ENCODE measurements at places on chromosomes 6 and 20. TPM values are rescaled to one million over a fixed set of nuclear protein-coding genes. Genes with fewer than 3 reads are reported as not detected.

LCA5 gene
- total RNA-seq = 17.3 TPM

SLC22A1 gene
- 1.9 TPM for total RNA-seq

CASS4 gene
- total RNA-seq = 0.16 TPM

SEMG1 gene
- not detected for total RNA-seq

MPIG6B gene
- total RNA-seq = not detected

SLC13A3 gene
- 10.8 TPM for total RNA-seq

GPSM3 gene
- total RNA-seq = 0.78 TPM

WASF1 gene
- total RNA-seq = 88.3 TPM

- DNase-seq = no peak
Measured at GRCh38 chr6:151010071-151010470, 144.6 kb downstream of the MTHFD1L start.

- DNase-seq = no peak
Measured at GRCh38 chr6:91562955-91563354, 976.1 kb upstream of the MAP3K7 start.

GRCh38 chr6:12501990-12502389 is 211.8 kb downstream of the EDN1 start:
- DNase-seq = no peak

- no peak for DNase-seq
Measured at GRCh38 chr6:144295211-144295610, 10.1 kb downstream of the UTRN start.

- no peak for DNase-seq
Measured at GRCh38 chr20:9332791-9333479, 181.5 kb upstream of the LAMP5 start.

DNA sequence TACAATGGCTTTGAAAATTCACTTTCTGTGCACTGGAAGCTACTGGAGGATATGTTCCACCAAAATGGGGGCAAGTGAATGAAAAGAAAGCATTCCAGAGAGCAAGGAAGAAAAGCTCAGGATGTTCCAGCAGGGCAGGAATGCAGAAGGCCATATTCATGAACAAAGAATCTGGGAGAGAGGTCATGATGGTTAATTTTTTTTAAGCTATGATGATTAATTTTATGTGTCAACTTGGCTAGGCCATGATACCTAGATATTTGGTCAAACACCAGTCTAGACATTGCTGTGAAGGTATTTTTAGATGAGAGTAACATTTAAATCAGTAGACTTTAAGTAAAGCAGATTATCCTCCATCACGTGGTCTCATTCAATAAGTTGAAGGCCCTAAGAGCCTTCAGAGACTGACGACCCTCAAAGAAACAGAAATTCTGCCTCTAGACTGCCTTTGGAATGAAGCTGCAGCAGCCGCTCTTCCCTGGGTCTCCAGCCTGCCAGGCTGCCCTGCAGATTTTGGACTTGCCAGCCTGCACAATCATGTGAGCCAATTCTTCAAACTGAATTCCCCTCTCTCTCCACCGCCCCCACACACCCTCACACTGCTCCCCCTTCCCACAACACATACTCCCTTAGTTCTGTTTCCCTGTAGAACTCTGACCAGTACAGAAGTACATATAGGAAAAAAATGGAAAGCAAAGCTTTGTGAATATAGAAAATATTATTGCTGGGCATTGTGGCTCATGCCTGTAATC is 20.1 kb upstream of the GCM1 start:
- DNase-seq = no peak

GRCh38 chr20:61349447-61350165 is 97.5 kb downstream of the CDH4 start:
- DNase-seq = no peak

All from occipital lobe (tissue), 3 donors.